ENCODE measurements at places on chromosomes 5 and 9.
A peak's percentile ranks its signal among the peaks of the same experiment; 100 is the strongest.

DNA sequence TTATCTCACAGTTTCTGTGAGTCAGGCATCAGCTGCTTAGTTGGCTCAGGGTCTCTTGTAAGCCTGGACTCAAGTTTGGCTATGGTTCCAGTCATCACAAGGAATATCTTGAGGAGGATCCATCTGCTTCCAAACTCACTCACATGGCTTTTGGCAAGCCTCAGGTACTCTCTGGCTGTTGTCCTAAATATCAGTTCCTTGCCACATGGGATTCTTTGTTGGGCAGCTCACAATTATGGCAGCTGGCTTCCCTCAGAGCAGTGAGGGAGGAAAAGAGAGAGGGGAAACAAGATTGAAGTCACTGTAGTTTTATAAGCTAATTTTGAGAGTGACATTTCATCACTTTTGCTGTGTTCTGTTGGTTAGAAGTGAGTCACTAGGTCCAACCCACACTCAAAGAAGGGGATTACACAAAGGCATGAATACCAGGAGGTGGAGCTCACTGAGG lies 144.5 kb downstream of the GCNT1 start:
- no peak for DNase-seq

GRCh38 chr5:74629326-74629725 lies 11.2 kb downstream of the ENC1 start:
- DNase-seq, result no peak

DNA sequence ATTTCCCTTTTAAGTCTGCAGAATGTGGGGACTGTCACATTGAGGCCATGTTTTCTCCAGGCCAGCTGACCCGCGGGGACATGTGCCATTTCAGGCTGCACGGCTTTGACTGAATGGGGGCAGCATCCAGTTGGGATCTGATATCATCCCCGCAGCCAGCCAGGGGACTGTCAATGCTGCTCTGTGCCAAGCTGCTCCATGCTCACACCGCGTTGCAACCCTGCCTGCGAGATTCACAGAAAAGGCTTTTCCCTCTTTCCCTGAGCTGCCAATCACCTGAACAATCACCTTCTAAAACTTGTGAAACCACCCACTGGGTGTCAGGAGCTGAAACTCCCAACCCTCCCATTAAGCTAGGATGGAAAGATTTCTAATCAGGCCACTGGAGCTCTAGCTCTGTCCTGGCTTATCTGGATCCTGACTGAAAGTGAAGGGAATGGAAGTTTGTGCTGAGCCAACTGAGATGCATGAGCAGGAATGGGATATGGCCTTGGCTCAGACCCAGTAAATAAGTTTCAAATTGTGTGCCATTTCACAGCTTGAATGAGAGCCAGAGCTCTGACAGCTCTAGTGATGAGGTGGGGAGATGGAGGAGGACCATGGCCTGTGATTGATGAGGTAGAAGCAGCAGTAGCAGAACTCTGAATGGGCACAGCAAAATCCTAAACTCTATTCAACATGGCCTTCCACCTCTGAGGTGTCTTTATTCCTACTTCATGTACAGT lies 34.5 kb upstream of the ZNF366 start:
- no peak for DNase-seq

GRCh38 chr5:89968958-89969381 lies 440.6 kb downstream of the CETN3 start:
- DNase-seq, result no peak

- no peak for DNase-seq
Observed at GRCh38 chr5:111741278-111741677, 15.7 kb downstream of the NREP start.

DNA sequence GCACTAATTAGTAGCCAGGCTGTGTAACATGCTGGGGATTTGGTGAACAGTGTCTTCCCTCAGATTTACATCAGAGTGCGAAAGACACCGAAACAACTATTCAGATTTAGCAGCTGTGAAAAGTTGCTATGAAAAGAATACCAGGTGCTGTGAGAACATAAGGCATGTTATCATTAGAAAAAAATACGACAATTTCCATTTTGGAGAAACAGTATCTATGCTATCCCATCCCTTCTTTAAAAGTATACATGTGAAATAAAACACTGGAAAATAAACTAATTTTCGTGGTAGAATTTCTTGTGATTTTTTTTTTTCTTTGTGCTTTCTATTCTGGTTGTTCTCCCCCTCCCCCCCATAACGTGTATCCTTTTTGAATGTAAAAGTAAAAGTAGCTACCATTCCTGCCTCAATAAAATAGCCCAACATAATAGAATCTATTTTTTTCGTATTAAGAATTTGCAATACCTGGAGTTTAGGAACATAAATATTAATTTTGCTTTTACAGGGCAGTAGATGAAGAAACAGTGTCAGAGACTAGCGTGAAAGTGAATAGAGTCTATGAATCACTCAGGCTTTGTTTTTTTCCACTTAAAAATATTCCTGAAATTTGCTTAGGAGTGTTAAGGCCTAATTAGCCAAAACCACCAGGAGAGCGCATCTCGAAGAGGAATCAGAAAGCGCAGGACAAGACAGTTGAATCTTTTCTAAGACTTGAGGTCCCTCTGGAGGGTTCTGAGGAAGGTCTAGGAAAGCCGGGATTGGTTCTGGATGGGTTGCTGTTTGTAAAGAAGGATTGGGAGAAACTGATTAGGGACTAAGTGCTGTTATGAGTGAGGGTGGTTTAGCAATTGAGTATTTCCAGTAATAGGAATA lies 813 bp upstream of the SLU7 start:
- peak; percentile 41 for DNase-seq

- DNase-seq, result no peak
Observed at GRCh38 chr5:164350236-164350635, 844.8 kb downstream of the MAT2B start.

- no peak for DNase-seq
Observed at GRCh38 chr9:79279356-79279755, 292.4 kb upstream of the TLE4 start.

- no peak for DNase-seq
Observed at GRCh38 chr9:35134920-35135319, 19.3 kb upstream of the ATOSB start.

DNA sequence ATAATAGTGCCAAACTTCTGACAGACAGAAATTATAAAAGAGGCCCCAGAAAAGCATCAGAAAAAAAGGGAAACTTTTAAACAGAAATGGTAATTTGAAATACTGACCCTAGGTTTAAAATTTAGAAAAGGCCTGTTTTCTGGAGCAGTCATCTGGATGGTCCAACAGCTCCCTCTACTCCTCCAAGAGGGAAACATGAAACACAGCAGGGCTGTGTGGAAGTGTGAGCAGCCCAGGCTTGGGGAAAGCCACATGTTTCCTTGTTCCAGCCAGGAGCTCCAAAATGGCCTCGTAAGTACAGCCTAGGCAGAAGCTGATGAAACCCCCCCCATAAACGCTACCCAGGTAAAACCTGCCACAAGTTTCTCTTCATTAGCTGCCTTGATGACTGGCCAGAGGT lies 499.3 kb upstream of the ADAMTS16 start:
- no peak for DNase-seq

- DNase-seq, result peak; percentile 89
Observed at GRCh38 chr5:31470608-31471007, 61.3 kb downstream of the DROSHA start.

DNA sequence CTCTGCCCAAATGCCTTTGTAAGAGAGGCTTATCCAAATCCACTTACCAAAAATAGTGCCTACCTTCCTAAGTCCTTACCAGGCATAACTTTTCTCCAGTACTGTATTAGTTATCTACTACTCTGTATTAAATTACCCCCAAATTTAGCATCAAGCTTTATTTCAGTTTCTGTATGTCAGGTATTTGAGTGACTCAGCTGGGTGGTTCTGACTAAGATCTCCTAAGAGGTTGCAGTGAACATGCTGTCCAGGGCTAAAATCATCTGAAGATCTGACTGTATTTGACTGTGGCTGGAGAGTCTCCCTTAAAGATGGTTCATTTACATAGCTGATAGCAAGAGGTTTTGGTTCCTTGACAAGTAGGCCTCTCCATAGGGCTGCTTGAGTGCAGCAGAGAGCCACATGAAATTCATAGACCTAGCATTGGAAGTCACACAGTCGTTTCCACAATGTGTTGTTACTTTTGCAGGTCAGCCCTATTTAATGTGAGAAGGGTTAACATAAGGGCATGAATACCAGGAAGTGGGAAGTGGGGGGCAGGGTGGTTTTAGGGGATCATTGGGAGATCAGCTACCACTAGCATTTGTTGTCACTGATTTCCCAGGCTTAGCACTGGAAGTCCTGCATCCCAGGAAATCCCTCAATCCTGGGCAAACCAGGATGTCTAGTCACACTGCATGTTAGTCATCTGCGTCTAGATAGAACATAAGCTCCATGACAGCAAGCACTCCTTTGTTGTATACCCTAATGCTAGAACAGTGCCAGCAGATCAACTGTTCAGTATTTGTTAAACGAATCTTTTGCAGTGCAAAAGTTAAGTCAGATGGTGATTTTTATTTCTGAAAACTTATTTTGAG lies 2.0 kb upstream of the ZNF622 start:
- peak; percentile 39 for DNase-seq

DNA sequence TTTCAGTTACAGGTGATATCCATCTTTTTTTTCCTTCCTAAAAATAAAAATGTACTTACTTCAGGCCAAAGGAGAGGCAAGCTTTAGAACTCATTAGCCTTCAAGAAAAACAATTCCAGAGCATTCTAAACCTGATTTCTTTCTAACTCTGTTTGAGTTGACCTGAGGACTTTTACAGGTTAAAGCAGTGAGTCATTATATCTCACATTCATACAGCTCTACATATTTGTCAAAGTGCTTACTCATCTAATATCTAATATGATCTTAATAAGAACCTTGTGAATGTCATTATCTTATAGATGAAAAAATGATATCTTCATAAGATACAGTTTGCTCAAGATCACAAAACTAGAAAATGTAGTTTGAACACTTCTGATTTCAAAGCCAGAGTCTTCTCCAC lies 149.2 kb upstream of the CDKN2B start:
- no peak for DNase-seq

DNA sequence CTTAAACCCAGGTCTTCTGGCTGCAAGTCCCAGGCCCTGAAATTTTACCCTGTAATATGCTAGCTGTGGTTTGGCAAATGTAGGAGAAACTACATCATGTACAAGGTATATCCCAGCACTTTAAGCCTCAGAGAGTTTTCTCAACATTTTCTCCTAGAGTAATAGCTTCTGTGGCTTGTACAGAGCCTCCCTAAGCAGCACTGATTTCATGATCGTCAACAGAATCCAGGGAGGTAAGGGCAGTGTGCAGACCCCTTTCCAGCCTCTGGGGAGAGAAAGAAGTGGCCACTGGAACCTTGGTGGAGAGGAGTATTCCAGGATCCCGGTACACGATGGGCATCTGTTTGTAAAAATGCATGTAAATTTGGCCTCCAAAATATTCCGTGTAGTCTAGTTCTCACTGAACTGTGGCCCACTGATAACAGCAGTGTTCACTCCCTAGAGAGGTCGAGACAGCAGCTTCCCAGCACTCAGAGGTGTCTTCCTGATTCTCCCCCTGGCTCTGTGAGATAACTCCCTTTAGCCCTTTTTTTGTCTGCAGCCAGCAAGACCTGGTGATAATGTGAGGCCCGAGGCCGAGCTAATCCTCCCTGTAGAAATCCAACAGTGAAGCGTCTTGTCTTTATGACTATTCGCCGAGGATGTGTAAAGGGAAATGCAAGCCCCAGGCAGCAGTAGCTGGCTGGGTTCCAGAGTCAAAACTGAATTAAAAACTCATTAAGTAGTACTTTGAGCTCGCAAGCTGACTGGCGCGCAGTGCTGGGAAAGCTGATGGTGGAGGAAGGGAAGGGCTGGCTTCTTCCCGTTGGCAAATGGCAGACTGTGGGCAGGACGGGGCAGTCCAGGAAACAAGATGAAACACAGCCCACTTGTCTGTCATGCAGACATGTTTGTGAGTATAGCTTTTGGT lies 59.0 kb downstream of the MAP1B start:
- peak; percentile 86 for DNase-seq

DNA sequence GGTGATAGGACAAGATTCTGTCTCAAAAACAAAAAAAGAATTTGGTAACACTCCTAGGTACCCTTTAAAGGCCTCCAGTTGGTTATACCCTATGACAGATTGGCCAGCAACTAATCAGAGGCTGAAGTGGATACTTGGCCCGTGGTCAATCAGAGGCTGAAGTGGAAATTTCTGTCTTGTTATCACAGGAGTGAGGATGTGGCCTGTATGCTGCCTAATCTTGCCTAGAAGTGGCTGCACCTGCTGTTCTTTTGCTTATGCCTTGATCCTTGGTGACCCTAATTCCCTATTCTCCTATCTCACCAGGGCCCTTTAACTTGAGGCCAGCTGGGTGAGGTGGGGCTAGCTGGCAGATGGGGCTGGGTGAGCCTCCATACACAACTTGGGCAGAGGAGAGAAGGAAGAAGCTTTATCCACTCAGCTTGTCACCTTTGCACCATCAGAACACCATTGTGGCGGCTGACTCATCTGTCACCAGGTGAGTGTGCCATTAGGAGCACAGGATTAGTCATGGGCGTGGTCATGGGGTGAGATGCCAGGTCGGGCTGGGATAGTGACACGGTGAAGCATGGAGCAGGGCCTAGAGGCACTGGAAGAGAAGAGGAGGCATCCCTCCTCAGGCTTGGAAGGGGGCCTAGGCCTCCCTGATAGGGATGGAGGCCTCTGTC lies 41.5 kb downstream of the SAR1B start:
- DNase-seq, result peak; percentile 45

DNA sequence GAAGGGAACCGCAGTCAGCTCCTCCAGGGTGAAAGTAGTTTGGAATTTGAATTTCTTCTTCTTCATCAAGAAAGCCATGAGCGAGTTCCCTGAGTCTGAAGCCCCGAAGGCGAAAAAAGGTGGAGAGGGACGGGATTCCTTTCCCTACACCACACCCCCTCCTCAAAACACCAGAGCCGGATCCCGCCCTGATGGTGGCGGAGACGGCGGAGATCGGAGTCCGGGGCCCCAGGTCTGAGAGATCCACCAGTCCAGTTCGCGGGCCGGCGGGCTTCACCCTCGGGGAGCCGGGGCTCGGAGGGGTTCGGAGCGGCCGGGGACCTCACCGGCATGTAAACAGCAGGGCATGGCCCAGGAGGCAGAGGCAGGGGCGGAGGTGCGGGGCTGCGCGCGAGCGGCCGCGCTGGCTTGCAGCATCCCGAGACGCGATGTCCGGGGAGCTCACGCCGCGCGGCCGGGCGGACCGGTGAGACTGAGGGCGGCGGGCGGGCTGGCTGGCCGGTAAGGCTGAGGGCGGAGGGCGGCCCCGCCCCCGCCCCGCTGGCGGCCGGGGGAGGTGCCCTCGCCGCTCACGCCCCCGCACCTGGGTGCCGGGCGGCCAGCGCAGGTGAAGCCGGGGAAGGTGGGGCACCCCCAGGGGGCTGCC lies 606 bp downstream of the EEIG1 start:
- DNase-seq, result peak; percentile 75

DNA sequence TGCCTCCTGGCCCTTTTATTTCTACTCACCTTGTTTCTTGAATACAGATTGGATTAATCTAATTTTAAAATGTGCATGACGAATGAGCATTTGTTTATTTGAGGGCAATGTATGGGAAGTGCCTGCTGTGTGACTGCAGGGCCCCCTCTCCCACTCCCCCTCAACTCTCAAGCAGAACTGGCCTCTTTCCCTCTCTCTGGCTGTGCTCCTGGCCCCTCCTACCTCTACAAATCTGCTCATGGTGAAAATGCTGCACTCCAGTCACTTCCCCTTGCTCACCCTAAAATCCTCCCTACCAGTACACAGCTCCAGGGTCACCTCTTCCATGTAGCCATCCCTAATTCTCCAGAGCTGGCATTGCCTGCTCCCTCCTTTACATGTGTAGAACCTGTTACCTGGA lies 17.2 kb upstream of the NDST1 start:
- no peak for DNase-seq

- no peak for DNase-seq
Observed at GRCh38 chr5:2704111-2704510, 47.4 kb downstream of the IRX2 start.
